Stimulated activated CD8-positive, alpha-beta memory T cell treated with anti-CD3 and anti-CD28 coated beads, Interleukin-15, amount 100 ng/mL, for 1 hour (primary cell): ENCODE measurements at places on chromosomes 1 and 21.

GRCh38 chr1:47441450-47442106, 3.7 kb downstream of the FOXD2 start:
- DNase-seq: no peak

- no peak for DNase-seq
Measured at GRCh38 chr1:47227341-47228232, 4.4 kb downstream of the TAL1 start.

DNA sequence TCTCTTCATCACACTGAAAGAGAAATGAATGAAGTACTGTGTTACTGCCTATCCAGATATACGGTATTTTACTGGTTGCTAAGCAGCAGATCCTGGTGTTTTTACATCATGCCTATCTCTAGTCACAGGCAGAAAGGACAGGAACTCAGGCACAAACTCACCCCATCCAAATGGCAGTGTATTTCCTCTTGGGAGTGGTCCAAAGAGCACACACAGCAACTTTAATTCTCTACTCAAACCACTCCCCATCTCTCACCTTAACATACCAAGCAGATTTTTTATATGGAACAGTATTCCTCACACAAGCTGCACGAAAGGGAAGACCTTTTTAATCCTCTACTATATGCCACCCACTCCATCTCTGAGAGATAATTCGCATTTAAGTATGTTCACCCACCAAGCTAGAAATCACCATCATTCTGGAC, 27.3 kb downstream of the EIF4G3 start:
- no peak for DNase-seq

DNA sequence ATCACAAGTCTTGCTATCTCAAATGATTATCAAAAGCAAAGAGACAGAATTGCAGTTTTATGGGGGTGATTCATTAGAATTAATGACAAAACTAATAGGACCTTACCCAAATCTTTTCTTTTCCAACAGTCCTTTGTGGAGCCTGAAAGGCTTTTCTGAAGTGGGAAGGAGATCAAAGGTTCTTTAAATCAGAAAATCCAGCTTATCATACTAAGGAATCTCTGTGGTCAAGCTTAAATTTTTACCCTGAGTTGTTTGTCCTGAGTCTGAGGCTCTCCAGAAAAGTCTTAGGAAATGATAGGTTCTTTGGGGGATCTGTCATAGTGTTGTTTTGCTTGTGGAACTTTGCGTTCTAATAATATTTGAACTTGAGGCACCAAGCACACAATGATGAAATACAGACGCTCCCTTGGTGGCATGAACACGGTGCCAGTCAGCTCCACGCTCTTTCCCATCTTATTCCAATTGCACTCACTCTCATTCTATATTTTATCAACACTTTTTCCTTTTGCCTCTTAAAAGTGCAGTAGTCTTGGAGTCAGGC, 38.0 kb upstream of the COL24A1 start:
- DNase-seq: no peak

DNA sequence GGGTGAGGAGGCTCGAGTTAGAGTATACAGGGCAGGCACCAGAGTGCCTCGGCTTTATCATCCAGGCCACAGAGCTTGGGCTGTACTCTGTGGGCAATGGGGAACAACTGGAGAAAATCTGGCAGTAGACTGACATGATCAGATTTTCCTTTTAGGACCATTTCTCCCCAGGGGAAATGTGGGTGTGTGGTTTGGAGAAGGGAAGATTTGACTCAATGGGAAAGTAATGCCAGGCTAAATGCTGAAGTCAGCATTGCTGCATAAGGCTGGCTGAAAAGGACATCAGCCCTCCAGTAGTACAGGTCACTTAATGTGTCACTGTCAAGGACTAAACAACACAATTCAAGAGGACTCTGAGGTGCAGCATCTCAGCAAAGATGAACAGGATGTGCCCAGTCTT, 5.0 kb downstream of the FYB2 start:
- DNase-seq: no peak

DNA sequence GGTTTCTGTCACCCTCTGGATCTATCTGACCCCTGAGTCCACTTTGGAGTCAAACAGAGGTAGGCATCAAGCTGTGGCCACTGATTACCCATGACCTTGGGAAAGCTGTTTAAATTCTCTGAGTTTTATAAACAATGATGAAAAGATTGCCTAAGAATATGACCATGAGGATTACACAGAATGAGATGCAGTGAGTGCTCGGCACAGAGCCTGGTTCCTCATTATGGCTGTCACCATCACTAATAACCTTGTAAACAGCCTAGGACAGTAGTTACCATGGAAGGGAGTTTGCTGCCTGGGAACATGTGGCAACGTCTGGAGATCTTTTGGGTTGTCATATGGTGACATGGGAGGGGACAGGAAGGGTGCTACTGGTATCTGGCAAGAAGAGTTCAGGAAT, 248.3 kb upstream of the KAZN start:
- no peak for DNase-seq

DNA sequence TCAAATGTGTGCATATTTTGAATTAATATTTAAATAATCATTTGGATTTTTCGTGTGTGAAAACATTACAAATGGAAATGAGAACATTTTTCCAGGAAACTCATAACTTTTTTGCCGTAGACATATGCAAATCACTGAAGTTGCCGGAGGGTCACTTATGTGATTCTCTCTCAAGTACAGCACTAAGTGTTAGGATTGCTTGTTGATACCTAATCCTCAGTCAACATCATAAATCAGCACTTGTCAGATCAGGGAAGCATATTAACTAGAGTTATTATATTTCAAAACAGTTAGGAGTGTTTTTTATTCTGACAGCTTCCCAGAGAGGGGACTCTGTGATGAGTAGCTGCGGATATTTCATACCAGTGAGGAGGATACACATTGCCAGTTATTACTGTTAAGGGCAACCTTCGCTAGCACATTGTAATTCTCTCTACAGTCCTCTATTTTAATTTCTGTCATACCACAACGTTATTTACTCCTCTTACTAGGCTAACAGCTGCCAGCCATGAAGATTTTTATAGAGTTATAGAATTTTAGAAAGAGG, 41.5 kb downstream of the NCAM2 start:
- DNase-seq: no peak

DNA sequence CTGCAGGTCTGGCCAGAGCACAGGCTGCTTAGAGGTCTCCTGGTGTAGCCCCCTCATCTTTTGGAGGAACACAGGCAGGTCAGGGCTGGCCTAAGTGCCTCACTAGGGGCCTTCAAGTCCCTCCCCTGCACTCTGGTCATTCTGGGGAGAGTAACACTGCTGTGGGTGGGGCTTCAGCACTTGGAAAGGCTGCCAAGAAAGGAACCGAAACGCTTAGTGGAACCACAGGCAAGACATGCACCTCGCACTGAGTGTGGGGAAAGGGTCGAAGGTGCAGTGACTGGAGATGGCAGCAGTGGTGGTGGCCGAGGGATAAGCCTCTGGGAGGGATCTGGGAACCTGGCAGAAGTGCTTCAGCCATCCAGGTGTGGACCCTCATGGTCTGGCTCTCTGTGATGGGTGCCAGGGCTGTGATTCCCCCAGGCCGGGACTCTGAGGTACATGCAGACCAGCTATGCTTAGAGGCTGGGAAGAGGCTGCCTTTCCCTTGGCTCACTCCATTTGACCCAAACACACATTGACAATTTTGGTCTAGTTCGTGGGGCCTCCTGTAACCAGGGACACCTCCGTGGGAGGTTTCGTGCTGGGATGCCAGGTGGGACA, 182.9 kb upstream of the CSF3R start:
- DNase-seq: no peak

- no peak for DNase-seq
Measured at GRCh38 chr1:9239622-9240401, 5.2 kb downstream of the H6PD start.

- DNase-seq: no peak
Measured at GRCh38 chr1:41045740-41046139, 24.2 kb upstream of the SLFNL1 start.

GRCh38 chr1:180145446-180145845, 9.2 kb upstream of the QSOX1 start:
- no peak for DNase-seq

DNA sequence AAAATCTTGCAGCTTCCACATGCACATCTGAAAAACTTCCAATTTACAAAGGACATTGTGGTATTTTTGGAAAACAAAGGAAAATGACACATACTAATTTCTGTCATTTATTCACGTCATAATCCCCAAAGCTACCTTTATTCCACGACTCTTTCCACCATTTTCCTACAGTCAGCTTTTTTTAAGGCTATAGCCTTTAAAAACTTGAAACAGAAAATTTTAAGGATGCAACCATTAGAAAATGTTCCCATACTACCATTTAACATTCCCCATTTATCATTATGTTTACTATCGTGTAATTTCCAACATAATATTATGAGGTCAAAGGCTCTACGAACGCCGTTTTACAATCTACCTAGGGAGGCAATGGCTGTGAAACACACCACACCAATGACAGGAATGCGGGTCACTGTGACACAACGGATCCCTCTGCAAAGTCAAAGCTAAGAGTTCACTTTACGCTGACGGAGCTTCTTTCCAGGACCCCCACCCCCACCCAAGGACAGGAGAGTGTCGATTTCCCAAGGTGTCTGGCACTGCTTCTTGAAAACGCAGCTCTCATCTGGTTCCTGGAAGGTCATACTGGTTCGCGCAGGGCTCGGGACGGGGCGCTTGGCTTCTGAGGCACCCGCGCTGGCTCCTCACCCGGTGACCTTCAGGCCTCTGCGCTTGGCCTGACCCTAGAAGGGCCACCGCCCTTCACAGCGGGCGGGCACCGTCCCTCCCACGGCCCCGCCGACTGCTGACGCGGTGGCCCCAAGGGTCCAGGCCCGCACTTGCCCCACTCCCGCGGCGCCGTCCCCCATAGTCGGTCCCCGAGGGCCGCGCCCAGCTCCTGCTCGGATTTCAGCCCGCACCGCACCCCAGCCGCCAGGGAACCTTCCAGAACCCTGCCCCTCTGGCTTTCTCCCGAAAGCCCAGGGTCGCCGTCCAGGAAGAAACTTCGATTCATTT, 50.5 kb upstream of the ATF3 start:
- DNase-seq: no peak

- no peak for DNase-seq
Measured at GRCh38 chr1:87689487-87689886, 360.8 kb downstream of the LMO4 start.

DNA sequence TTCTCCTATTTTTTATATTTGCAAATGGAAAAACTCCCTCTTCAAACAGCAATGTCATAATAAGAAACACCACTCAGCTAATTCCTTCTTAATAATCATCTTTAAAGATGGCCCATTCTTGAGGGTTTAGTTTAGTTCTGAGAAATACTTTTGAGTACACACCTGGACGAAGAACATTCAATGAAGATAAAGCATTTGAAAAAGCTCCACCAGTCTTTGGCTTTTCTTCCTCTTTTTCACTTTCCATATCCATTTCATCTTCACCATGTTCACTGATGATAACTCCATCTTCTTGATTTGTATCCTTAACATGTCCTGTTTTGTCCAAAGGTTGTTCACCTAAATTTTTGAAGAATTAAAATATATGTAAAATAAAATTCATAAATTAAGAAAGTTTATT, 7.4 kb downstream of the PAXBP1 start:
- DNase-seq: no peak

DNA sequence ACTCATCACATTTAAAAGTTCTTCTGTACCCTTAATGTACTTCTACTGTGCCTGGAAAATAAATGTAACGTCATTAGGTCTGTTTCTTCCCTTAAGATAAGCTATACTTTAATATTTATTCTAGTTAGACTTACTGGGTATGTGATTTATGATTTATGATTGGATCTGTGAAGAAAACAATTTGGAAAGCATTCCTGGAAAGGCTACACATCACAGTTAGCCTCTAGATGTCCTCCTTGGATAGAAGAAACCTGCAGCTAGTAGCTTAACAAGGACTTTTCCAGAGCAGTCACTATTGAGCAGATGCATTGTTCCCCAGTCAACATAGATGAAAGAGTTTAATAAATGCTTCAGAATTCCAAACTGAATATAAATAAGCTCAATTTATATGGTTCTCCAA, 22.2 kb upstream of the ABL2 start:
- DNase-seq: no peak

DNA sequence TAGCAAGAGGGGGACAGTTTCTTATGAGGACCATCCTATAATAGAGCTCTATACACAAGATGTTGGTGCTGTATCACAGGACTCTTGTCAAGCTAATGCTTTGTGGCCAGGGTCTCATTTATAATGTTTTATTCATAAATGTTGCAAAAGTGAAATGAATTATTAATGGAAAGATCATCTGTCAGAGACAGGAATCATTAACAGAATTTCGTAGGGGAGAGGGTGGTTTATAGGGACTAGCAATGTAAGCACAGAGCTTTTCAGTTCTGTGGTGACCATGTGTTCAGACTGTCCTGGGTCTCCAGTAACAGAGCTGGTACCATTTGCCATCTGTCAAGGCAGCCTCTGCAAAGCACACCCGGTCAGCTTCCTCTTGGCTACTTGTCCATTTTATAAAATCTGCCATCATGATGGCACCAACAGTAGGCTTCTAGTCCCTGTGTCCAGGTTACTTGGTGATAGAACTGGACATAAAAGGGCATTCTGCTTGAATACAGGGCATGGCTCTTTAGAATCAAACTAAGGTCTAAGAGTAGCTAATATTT, 36.2 kb downstream of the LPAR3 start:
- DNase-seq: no peak

- no peak for DNase-seq
Measured at GRCh38 chr1:66292944-66293343, 241.0 kb upstream of the SGIP1 start.

DNA sequence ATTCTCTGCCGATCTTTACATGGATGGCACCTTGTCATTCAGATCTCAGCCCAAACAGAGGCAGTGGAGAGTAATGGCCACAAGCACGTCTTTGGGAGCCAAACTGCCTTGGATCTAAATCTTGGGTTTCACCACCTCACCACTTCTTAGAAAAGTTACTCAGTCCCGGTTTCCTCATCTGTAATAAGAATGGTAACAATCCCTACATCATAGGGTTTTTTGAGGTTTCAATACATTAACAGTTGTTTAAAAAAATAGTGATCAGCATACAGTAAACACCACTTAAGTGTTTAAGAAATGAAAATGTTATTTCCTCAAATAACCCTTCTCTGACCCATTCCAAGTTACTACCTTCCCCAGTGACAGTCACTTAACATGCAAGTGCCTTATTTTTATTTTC, 38.5 kb upstream of the KCNA3 start:
- no peak for DNase-seq

- no peak for DNase-seq
Measured at GRCh38 chr1:108816049-108816893, 40.6 kb downstream of the AKNAD1 start.

GRCh38 chr1:17611991-17612390, 72.5 kb downstream of the ARHGEF10L start:
- DNase-seq: no peak
